NCI-H2227 treated with DMSO at 0.1 percent for 48 hours (cell line): ENCODE measurements at places on chromosomes 5 and 9.

- no peak for DNase-seq
Observed at GRCh38 chr5:100590867-100591266, 55.7 kb downstream of the FAM174A start.

DNA sequence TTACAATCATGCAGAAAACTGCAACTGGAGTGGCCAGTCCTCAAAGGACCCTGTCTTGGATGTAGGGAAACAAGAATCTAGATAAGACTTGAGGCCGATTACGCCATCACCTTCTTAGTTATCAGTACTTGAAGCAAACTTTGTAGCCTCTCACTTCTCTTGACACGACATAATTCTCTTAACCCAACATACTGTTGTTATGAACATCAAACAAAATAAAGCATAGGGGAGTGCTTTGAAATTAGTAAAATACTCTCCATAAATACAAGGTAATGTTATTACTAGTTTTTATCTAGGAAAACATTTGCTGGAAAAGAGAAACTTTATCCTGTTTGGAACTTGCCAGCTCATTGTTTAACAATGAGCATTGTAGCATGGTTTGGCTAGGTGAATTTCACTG, 574.9 kb upstream of the DMAC1 start:
- no peak for DNase-seq

DNA sequence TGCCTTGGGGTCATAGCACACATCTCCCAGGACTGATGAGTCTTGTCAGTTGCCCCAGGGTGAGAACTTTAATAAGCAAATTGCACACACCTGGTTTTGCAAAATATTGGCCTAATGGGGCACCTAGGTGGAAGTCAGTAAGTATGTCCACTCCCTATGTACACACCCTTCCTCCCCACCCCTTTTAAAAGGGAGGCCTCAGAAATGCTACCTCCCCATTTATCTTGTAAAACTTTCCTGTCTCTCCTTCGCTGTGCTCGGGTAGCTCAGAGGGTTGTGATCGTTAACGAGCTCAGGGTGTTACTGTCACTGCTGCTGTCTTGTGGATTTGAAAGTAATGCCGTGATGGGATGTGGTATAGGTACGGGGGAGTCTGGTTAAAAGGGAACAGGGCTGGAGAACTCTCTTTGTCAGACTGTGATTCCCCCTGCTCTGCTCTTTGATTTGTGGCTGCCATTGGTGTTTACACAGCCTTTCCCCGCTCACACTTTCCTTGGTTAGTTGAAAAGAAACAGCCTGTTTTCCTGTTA, 26.2 kb downstream of the ZNF462 start:
- DNase-seq = no peak

GRCh38 chr5:8843771-8844170, 702.1 kb downstream of the SEMA5A start:
- DNase-seq = no peak

- DNase-seq = no peak
Observed at GRCh38 chr9:99031319-99031718, 73.6 kb upstream of the TGFBR1 start.
